ENCODE measurements at places on chromosomes 3 and 15. TPM values are rescaled to one million over a fixed set of nuclear protein-coding genes. Genes with fewer than 3 reads are reported as not detected.

DNA sequence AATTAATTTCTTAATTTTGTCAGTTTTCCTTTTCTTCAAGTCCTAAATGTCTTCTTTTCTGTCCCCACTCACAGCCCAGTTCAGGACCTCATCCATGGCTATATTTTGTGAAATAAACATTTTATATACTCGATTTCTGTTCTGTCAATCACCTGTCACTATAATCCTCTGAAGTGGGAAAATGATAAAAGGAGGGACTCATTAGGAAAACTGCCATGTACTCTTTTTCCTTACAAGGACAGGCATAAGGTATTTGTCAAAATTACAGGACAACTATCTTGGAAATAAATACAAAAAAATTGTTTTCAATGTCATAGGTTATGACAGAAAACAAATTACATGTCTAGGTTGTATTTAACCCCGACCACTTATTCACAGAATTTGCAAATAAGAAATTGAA lies 240.1 kb upstream of the CBLB start:
- DNase-seq = no peak

GRCh38 chr3:32392536-32393302 lies 1.1 kb downstream of the CMTM7 start:
- peak; percentile 34 for DNase-seq

Gene RTP3
- not detected for total RNA-seq

GRCh38 chr3:136495213-136495612 lies 245.1 kb downstream of the PCCB start:
- DNase-seq = no peak

- no peak for DNase-seq
Measured at GRCh38 chr15:40591389-40591788, 2.7 kb upstream of the KNL1 start.

GRCh38 chr15:65213241-65213640 lies 2.0 kb upstream of the CILP start:
- DNase-seq = no peak

DNA sequence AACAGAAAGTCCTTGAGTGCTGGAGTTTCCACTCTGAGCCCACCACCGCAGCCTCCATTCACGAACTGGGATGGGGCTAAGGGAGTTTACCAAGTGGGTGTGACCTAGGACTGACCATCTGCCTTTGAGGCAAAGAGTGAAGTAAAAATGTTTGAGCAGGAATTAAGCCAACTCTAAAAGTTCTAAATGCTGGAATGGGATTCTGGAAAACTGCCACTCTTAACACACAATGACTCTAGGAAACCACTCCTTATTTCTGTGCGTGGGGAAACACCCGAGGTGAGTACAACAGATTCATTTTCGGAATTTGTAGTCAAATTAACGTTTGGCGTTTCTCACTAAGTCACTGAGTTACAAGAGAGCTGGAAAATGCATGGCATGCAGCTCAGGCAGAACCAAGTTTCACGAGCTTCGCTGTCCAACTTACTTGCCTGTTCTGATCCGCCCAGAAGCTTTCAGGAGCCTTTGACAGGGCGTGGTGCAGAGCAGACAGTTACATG lies 31.6 kb downstream of the ISL2 start:
- DNase-seq = no peak

Gene LDHAL6B
- total RNA-seq = not detected

- no peak for DNase-seq
Measured at GRCh38 chr15:91118817-91119590, 18.9 kb downstream of the SV2B start.

DNA sequence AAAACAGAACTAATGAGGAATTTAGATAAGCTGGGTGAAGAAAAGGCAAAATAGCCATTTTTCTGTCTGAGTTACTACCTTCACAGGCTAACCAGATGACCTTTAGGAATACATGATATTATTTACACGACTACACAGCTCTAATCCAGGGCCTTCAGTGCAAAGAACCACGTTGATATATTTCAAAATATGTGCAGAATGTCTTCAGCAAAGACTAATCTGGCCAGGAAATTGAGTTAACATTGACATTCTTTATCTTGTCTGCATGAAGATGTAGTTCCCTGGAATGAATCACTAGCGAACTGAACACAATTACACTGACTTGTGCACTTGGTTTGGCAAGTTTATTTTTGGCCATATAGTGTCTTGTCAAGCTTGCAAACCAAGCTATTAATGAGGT lies 41.5 kb downstream of the PDHB start:
- no peak for DNase-seq

GRCh38 chr3:31613654-31614053 lies 80.9 kb downstream of the STT3B start:
- DNase-seq = no peak

DNA sequence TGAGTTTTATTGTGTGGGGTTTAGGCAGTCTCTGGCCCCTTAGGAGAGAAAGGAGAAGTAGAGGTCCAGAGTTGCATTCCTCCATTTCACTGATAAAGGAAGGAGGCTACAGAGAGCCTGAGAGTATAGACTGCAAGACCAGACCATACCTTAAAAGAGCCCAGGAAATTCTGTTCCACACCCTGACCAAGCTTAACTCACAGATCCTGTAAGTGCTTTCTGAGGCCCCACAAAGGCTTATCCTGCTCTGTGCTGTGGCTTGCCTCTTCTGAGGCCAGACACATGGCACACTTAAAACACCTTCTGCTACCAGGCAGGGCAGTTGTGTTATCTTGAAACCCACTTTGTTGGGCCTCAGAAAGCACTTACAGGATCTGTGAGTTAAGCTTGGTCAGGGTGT lies 39.2 kb upstream of the LEKR1 start:
- DNase-seq = peak; percentile 28

Gene CCR9
- not detected for total RNA-seq

DNA sequence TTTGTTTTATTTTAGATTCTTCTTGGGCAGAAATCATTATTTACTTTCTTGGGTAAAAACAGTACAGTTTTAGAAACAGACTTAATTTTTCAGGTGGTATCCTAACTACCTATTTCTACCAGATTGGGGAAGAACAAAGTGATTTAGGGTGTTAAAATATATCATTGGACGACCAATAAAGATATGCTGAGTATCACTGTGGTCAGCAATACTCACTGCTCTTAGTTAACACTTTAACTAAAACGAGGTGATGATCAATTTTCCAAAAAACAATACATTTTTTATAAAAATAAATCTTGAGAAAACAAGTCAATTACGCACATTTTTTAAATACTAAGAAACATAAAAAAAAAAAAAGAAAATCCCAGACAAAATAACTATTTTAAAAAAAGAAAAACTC lies 3.6 kb downstream of the COPS2 start:
- no peak for DNase-seq

Gene FSIP1
- 1.0 TPM for total RNA-seq

- peak; percentile 30 for DNase-seq
Measured at GRCh38 chr15:40567111-40567510, 2.0 kb upstream of the RPUSD2 start.

DNA sequence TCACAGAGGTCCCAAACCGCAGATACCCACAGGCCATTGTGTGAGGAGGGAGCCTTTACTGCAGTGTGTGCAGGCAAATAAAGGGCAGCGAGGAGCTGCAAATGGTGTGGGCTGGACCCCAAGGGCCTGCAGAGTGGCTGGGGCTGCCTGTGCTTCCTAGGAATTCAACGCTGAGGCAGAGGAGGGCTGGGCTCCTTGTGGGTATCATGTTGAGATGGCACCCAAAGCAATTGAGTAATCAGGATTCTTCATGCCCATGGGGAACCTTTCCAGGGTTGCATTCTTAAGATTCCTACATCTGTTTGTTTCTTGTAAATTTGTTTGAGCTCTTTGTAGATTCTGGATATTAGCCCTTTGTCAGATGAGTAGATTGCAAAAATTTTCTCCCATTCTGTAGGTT lies 85.4 kb upstream of the LIPC start:
- DNase-seq = no peak

GRCh38 chr3:6518709-6519345 lies 342.1 kb upstream of the GRM7 start:
- DNase-seq = no peak

DNA sequence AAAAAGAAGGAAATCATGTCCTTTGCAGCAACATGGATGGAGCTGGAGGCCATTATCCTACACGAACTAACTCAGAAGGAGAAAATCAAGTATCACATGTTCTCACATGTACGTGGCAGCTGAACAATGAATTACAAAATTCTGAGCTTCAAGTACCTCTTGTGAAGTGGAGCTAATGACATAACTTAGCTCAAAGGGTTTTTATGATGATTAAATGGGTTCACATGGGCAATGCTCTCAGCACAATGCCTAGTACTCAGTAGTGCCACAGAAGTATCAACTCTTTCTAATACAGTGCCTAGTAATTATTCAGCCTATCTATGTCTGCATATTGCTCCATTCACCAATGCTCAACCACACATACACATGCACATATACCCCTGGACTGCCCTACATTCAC lies 407.5 kb upstream of the WNT5A start:
- no peak for DNase-seq

- DNase-seq = no peak
Measured at GRCh38 chr15:62063825-62064635, 2.7 kb upstream of the C2CD4A start.

Gene SMAD3
- 27.1 TPM for total RNA-seq

Gene CCRL2
- 10.1 TPM for total RNA-seq

DNA sequence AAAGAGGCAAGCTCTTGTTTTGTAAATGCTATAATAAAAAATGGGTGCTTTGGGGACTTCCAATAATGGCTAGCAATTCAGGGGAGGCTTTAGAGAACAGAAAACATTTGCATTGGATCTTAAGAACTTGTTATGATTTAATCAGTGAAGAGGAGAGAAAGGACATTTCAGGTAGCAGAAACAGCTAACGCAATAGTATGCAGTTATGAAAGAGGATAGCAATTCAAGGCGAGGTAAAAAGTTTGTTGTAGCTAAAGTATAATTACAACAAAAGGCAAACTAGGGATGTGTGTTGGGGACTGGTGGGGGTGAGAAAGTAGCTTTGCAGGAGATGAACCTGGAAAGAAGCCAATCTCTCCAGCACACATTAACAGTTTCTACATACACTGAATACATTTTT lies 558.7 kb upstream of the SEMA6D start:
- no peak for DNase-seq

- no peak for DNase-seq
Measured at GRCh38 chr15:58419803-58420524, 11.8 kb upstream of the LIPC start.

DNA sequence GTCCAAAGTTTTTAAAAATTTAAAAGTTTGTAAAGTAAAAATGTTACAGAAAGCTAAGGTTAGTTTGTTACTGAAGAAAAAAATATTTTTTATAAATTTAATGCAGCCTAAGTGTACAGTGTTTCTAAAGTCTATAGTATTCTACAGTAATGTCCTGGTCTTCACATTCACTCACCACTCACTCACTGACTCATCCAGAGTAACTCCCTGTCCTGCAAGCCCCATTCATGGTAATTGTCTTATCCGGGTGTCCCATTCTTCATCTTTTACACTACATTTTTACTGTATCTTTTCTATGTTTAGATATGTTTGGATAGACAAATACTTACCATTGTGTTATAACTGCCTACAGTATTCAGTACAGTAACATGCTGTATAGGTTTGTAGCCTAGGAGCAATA lies 36.7 kb upstream of the ATP10A start:
- no peak for DNase-seq

- no peak for DNase-seq
Measured at GRCh38 chr3:122691195-122691594, 10.6 kb downstream of the PARP14 start.

DNA sequence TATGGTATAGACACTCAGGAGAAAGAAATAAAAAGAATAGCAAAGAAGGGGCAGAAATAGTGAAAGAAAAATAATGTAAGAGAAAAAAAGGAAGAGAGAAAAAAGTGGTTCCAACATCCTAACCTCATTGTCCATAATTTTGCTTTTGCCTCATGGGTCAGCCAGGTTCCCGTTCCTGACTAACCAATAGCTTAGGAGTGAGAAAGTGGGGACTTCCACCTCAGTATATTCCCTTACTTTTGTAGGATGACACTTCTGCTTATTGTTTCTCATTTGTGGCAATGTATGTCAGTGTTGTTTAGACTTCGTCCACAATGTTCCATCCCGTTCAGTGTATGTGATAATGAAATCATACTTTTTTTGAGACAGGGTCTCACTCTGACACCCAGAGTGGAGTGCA lies 9.3 kb upstream of the SLC12A8 start:
- no peak for DNase-seq

- peak; percentile 67 for DNase-seq
Measured at GRCh38 chr3:150409512-150410310, 1.6 kb downstream of the TSC22D2 start.

- no peak for DNase-seq
Measured at GRCh38 chr3:188097791-188098190, 56.2 kb upstream of the LPP start.

DNA sequence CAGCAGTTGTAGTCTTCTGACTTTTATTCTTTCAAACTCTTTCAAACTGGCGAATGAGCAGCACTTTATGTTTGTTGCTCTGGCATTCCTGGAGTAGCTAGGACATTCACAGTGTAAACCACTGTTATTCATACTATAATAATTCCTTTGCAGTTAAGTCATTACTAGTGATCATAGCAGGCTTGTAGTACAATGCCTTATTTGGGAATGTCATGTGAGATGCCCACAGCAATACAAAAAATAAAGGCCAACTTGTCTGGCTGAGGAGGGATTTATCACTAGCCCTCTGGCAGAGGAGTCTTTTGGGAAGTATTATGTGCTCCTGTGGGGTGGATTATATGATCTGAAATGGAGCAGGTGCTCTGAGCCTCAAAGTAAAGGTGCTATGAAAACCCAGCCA lies 197.2 kb downstream of the VGLL3 start:
- no peak for DNase-seq

Gene TTLL13
- total RNA-seq = not detected

Gene DOCK3
- 3.2 TPM for total RNA-seq

- no peak for DNase-seq
Measured at GRCh38 chr3:79012530-79012913, 755.3 kb downstream of the ROBO1 start.

Gene LYZL4
- not detected for total RNA-seq

DNA sequence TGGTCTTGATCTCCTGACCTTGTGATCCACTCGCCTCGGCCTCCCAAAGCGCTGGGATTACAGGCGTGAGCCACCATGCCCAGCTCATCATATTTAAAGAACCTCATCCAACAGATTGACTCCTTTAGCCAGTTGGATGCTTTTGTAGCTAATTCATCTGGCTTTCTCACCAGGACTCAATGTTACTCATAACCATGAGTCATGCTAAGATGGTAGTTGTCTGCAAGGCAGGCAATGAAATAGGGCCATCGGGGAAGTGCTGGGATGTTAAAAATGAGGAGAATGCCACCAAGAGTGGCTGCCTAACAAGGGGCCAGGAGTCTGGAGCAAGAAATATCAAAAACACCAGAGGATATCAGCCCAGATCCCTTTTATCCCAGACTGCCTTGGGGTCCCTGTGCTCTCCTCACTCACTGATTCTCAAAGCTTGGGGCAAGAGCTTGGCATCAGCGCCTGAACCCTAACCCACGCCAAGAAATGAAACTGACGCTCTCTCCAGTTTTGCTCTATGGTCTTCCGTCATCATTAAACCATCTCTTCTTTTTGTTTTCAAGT lies 7.4 kb upstream of the PCOLCE2 start:
- DNase-seq = no peak

DNA sequence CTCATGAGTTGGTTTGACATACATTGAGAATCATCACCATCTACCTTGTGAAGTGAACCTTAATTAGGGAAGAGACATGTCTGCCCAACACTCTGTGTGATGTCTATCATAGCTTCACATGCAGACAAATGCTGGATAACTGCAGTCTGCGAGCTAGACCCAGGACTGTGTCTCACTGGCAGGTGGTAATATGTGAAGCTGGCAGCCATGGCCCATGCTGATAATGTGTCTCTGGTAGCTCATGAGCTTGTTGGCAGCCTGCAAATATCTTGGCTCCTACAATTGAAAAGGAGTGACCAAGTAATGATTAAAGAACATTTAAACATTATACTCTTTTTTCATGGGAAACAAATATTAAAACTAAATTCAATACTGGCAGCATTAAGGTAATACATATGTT lies 234.8 kb downstream of the CHST2 start:
- DNase-seq = no peak

Gene NUP210
- 202 TPM for total RNA-seq

All from activated CD8-positive, alpha-beta T cell treated with anti-CD3 and anti-CD28 coated beads, Interleukin-2, amount 10 ng/mL, durations not matched to agents 7 days and 5 days (primary cell).